Omental fat pad (tissue), 4 donors: ENCODE measurements at places on chromosomes 4 and X.

- DNase-seq, result no peak
These were observed 10.7 kb upstream of the PDHA1 start for GRCh38 chrX:19332983-19333382.

DNA sequence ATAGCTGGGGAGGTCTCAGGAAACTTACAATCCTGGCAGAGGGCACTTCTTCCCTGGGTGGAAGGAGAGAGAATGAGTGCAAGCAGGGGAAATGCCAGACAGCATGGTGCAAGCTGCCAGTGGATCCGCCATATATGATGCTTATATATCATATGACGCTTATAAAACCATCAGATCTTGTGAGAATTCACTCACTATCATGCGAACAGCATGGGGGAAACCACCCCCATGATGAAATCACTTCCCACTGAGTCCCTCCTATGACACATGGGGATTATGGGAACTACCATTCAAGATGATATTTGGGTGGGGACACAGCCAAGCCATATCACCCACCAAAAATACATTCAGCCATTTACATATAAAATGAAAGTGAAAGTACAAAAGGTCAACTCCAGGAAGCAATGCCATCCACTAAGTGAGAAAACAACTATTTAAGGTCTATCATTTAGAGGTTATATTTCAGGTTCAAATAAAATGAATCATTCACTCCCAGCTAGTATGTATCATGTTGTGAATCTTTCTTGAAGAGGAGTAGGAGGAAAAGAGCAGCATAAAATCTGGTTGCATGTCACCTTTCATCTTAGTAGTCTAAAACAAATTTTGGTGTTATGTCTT lies 20.3 kb upstream of the DYNLT3 start:
- DNase-seq, result no peak

- no peak for DNase-seq
These were observed 35.9 kb upstream of the CLCN4 start for GRCh38 chrX:10120828-10121227.

DNA sequence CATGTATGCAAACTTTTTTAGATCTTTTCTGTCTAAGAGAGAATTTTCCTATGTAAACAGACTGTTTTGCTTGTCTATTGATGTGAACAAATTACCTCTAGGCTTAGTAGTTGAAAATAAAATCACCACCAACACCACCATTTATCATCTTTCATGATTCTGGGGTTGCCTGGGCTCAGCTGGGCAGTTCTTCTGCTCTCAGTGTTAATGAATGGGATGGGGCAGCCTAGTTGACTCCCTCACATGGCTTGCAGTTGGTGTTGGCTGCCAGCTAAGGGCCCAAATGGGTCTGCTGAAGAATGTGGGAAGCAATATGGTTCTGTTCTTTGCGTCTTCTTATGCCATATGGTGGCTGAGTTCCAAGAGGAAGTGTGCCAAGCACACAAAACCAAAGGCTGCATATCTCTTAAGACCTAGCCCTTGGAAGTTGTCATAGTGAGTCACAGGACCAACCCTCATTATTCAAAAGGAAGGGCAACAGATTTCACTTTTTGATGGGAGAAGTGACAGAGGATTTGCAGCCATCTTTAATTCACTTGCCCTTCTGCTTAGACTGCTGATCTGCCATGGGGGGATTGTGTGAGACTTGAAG lies 17.9 kb downstream of the REELD1 start:
- no peak for DNase-seq

- no peak for DNase-seq
These were observed 53.9 kb downstream of the PPM1K start for GRCh38 chr4:88230461-88230891.

DNA sequence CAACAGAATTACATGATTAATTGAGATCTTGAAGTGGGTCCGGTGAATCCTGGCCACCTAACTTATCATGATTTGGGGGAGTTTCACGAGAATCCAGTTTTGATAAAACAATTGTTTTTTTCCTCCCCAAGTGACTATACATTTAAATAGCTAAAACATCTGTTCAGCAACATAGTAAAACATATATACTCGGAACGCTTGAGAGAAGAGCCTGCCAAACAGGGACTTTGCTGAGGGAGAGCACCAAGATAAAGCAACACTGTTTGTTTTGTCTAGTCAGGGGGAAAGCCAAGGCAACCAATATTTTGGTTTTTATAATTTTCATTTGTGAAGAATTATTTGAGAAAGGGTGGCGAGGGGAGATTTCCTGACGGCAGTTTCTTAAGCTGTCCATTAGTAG lies 381 bp downstream of the PHEX start:
- no peak for DNase-seq
